ENCODE measurements at places on chromosomes 11 and 22. TPM values are rescaled to one million over a fixed set of nuclear protein-coding genes. Genes with fewer than 3 reads are reported as not detected.
A peak's percentile ranks its signal among the peaks of the same experiment; 100 is the strongest.

The GLYATL2 gene
- polyA plus RNA-seq = 0.25 TPM

The CECR2 gene
- polyA plus RNA-seq = 1.7 TPM

The SCGB1C1 gene
- not detected for polyA plus RNA-seq

- peak; percentile 70 for DNase-seq
Measured at GRCh38 chr11:118198370-118198769, 21.9 kb upstream of the SCN2B start.

DNA sequence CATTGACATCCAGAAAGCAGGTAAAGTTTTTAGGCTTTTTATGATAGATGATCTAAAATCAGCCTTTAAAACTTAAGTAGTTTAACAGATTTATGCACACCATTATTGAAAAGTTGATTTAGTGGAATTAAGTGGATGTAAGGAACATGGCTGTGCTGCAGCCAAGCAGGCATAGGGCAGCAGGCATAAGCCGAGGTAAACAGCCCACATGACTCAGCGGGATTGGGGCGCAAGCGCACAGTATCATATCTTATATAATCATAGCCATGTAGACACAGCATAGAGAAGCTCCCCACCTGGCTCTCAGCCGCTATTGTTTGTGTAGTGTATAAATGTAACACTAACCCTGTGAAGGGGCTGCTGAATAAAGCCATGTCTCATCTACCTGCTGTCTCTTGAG lies 157.5 kb downstream of the WNT11 start:
- DNase-seq = peak; percentile 39

- no peak for DNase-seq
Measured at GRCh38 chr11:130470832-130471706, 22.6 kb downstream of the ADAMTS15 start.

Measured in large intestine (tissue), 12 donors.